ENCODE measurements at places on chromosomes 6 and 20.

GRCh38 chr20:44537993-44538392, 16.1 kb upstream of the SERINC3 start:
- DNase-seq: no peak

DNA sequence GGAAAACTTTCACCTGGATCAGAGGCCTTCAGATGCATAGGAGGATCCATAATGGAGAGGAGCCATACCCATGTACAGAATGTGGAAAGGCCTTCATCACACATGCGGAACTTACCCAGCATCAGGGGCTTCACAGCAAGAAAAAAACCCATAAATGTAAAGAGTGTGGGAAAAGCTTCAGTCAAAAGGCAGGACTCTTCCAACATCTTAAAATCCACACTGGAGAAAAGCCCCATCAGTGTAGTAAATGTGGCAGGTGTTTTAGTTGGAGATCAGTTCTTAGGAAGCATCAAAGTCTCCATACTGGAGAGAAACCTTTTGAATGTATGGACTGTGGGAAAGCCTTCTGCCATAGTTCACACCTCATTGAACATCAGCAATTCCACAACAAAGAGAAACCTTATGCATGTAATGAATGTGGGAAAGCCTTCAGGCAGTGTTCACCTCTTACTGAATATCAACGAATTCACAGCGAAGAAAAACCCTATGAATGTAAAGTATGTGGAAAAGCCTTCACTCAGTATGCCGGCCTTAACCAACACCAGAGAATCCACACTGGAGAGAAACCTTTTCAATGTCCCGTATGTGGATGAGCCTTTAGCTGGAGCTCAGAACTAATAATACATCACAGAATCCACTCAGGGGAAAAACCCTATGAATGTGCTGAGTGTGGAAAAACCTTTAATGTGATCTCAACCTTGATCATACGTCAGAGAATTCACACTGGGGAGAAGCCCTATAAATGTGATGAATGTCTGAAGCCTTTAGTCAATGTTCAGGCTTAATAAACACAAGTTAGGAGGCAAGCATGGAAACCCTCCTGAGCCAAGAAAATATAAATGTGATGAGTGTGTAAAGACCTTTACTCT, 36.7 kb upstream of the ZSCAN9 start:
- DNase-seq: no peak

DNA sequence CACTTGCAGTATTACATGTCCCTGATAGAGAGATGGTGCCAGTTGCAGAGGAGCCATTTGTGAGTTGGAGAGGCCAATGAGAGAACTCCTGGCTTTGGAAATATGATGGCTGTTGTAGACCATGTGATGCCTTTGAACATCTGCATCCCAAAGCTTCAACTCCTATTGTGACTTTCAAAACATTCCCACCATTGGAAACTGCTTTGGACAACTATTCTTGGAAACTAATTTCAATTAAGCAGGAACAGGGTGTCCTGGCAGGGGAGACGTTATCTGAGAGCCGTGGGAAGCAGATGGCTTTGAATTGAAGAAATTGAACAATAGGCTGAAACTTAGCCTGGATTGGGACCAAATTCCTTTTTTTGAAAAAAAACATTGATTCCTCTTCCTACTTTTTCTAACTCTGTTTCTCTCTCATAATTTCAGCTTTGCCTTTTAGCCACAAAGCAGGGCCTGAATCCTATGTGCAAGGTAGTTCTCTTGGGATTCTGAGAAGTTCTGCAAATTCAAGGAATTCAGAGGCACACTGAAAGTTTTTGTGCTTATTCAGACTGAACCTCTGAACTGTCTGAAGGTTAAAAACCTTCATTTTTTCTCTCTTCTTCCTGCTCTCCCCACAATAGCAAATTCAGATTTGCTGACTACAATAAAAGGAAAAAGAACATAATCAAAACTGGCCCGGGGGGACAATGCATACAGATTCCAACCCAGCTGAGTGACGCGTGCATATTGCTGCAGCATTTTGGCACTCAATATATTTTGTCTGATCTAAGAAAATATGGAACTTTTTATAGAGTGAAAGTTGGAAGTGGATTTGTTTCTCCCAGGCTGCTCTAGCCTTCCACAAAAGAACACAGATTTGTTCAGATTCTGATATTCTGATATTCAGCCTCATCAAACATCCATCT, 720.4 kb upstream of the CHD6 start:
- DNase-seq: no peak

- no peak for DNase-seq
These were observed 73.1 kb downstream of the AGPAT4 start for GRCh38 chr6:161200610-161201370.

GRCh38 chr6:35432291-35432690, 19.8 kb upstream of the FANCE start:
- no peak for DNase-seq

- peak; percentile 53 for DNase-seq
These were observed 1.6 kb downstream of the SAMD10 start for GRCh38 chr20:63977739-63978276.

DNA sequence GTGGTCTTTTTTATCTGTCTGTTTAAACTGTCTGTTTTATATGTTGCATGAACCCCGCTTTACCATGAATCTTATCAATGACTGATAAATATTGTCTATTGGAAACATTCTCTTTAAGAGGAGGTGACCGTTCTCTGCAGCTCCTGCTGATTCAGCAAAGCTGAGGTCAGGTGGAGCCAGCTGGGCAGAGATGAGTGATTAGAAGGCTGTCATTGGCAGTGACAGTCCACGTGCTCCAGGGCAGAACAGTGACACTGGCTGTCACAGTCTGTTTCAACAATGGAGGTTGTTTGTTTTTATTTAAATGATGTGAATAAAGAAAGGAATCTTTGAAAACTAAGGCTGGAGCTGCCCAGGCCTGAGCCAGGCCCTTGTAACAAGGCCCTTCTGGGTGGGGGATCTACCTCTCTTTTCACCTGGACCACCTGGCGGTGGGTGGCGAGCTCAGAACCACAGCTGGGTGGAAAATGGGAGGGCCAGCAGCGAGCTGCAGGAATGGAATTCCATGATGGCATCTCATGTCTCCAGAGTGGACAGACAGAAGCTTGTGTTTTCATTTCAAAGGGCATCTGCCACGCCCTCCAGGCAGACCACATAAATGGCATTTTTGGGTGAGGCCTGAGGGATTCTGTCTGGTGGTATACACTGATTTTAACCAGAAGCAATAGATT, 12.6 kb downstream of the SYNJ2 start:
- no peak for DNase-seq

- no peak for DNase-seq
These were observed 41.9 kb upstream of the CTNNBL1 start for GRCh38 chr20:37651932-37652331.

DNA sequence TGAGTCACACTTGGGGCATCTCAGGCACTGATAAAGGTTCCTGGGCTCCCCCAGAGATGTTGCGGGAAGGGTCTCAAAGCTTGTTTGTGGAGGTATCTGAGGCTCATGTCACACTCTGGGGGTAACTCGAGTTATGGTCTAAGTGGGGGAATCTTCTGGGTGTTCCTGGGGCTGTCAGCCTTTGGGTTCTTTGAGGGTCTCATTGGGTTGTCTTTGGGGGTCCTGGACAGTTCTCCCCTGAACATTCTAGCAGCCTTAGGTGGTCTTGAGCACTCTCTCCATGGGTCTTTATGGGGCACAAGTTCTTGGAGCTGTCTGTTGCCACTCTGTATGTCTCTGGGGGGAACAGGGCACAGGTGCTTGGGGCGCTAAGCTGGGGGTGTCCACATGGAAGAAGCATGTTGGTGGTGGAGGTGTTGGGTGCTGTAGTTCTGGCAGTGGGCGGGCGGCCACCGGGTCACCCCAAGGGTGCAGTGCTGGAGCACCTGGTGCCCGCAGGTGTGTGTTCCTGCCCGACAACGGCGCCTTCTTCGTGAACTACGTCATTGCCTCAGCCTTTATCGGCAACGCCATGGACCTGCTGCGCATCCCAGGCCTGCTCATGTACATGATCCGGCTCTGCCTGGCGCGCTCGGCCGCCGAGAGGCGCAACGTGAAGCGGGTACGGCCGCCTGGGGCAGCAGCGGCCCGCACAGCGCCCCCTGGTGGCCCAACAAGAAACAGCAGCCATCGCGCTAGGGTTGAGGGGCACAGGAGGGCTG, 7.1 kb upstream of the CAPN11 start:
- DNase-seq: peak; percentile 72

All from CD4-positive, alpha-beta T cell treated with Interleukin-6 at 100 ng/mL for 8 hours (primary cell).